ENCODE measurements at places on chromosomes 12 and 14.

DNA sequence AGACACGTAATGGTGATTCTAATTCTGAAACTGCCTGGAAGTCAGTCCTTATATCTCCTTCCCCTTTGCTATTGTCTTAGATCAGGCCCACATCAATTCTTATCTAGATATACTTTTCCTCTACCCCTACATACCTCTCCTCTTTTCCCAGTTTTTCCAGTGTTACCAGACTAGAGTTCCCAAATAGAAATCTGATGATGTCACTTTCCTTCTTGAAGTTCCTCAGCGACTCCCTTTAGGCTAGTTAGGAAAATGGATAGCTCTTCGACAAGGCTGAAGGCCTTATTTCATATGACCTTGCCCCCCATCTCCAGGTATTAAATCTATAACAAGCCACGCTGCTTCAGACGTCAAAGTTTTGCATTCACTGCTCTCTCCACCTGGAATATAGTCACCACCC, 201.1 kb upstream of the ATP2B1 start:
- no peak for DNase-seq

GRCh38 chr14:67863223-67863622, 43.6 kb downstream of the RAD51B start:
- no peak for DNase-seq

- DNase-seq: no peak
These were observed 17.7 kb upstream of the C1S start for GRCh38 chr12:7042842-7043241.

DNA sequence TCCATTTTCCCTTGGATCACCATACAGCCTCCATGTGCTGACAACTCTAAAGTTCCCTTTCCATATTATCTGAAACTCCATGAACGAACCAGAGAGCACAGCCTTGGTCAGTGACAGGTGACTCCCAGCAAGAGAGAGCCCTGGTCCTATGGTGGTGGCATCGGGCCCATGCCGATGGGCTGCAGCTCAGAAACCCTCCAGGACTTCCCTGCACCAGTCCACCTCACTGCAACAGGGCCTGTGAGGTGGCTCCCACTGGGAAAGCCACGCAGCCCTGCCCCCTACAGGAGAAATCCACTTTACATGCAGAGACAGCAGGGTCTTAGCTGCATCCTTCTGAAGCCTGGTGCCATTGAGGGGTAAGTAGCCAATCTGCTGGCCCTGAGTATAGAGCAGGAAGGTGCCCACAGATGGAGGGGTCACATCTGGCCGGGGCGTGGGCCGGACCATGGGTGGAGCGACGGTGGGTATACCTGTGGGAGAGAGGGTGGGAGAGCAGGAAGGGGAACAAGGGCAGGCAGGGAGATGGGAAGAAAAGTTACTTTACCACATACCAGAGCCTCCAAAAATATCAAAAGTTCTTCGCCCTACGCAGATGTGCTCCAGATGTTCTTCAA, 24.7 kb downstream of the RTRAF start:
- peak; percentile 17 for DNase-seq

- no peak for DNase-seq
These were observed 66.3 kb upstream of the ESRRB start for GRCh38 chr14:76309572-76310162.

DNA sequence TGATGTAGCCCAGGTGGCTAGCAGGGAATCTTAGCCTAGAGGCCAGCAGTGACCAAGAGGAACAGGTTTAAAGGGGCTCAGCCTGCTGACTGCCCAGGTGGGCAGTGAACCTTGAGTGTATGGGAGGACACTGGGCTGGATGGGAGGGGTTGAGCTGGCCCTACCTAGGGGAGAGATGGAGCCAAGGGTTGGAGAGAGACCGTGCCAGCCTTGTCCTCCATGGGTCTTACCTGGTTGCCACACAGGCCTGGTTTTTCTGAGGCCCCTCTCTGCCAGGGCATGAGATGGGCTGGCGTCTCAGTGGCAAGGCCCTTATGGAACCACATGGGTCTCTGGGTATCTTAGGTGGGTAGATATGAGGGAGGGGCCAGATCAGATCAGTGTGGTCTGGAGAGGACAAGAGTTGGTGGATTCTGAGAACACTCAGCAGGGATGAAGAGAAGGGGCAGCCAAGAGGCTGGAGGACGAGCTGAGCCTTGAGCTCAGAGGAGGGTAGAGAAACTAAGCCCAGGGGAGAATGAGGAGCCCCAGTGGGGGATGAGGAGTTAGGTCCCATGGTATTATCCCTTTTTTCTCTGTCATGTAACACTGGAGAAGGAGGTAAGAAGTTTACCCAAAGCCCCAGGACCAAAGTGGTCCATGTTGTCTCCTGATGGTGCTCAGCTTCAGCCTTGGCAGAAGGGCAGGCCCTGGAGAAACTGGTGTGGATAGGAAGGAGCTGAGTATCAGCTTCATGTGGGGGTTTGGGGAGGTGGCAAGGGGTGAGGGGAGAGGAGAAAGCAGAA, 3.7 kb downstream of the GZMB start:
- peak; percentile 26 for DNase-seq

DNA sequence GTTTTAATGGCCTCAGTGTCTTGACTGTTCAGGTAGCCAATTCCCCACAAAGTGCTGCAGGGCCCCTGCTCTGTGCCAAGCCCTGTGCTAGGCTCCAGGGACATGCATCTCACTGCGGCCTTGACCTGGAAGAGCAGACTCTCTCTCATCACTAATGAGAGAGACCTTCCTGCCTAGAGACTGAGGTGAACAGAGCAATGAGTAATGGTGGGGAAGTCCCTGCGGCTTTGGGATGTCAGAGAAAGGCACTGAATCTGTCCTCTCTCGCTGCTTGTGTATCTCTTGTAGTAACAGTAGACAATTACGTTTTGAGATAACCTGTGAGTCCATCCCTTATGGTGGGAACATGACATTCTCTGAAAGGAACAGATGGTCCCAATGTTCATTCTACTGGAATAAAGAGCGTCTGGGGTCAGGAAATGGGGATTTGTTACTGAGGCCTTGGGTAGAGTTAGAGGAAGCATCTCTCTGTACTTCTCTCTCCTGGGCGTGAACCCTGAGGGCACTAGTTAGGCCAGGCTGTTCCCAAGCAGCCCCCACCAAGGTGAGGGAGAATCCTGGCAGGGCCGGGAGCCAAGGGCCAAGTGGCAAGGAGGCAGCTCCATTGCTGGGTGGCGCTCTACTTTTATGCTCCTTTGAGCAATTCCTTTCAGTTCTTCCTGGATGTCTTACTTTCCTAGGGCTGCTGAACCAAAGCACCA, 13.5 kb downstream of the NFATC4 start:
- peak; percentile 22 for DNase-seq

- peak; percentile 38 for DNase-seq
These were observed 620 bp downstream of the PGAM5 start for GRCh38 chr12:132711080-132711843.
